Activated CD4-positive, CD25-positive, alpha-beta regulatory T cell (primary cell): ENCODE measurements at places on chromosomes 6 and 20.

GRCh38 chr20:62659488-62660239, 17.4 kb downstream of the SLCO4A1 start:
- no peak for DNase-seq

- DNase-seq = no peak
Measured at GRCh38 chr6:130412556-130413290, 46.9 kb downstream of the TMEM200A start.

DNA sequence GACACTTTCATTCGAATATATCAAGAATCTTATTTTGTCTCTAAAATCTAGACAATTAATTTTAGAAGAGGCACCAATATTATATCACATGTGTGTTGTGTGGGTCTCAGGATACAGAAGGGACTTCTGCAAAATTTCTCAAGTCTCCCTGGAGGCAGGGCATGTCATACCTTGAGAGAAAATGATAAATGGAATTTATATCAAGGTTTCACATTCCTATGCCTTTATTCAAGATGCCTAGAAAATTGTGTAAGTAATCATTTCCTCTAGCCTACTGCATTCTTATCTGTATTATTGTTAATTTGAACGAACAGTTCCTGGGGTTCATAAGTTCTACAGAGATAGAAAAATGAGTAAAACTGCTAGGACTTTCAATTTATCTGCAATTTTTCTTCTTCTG, 1247.9 kb downstream of the GRIK2 start:
- DNase-seq = no peak

GRCh38 chr20:20734475-20734948, 22.1 kb upstream of the RALGAPA2 start:
- DNase-seq = no peak

- no peak for DNase-seq
Measured at GRCh38 chr6:117985916-117986315, 78.9 kb downstream of the SLC35F1 start.

GRCh38 chr20:17594443-17594842, 24.6 kb downstream of the DSTN start:
- DNase-seq = no peak

GRCh38 chr6:160203522-160203921, 55.1 kb downstream of the SLC22A2 start:
- DNase-seq = no peak
